ENCODE measurements at places on chromosomes 1 and 21. TPM values are rescaled to one million over a fixed set of nuclear protein-coding genes. Genes with fewer than 3 reads are reported as not detected.

- no peak for DNase-seq
Measured at GRCh38 chr1:12181568-12181967, 14.8 kb downstream of the TNFRSF1B start.

DNA sequence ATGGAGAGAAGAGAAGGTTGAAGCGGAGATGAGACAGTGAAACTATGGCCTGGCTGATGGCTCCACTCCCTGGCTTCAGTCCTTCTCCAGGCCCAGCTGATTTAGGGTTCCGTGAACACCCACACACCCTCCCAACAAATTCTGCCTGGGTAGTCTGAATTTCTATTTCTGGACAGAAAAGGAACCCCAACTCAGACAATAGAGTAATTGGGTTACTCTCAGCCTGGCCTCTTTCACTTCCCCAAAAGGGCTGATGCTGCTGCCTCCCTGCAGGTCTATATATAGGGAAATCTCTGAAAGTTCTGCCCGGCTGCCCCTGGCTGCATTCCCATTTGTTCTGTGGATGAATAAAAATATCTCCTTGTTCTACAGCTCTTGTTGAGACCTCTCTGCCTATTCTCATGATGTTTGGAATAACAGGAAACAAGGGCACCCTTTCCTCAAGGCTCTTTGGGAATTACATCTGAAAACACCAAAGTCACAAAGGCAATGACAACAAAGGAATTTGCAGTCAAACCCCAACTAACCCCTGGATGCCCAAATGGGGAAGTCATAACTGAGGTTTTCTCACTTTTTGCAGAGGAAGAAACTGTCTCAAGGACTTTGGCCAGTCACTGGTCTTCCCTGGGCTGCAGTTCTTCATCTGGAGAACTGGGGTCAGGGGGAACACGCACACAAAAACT lies 11.4 kb upstream of the ZSCAN20 start:
- DNase-seq, result no peak

DNA sequence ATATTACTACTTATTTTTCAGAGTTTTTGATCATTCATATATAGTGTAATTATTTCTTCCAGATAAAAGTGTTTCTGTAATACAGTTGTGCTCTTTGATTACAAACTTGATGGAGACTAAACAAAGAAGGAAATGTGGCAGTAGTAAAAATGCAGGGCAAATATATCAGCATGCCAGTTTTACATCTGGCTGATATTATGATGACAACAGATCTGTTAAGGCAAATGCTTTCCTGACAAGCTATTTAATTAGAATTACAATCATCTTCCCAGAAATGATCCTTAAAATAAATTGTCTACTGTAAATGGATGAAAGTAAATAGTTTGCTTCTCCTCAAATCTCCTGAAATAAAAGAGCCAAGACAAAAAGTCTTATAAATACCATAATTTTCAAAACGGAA lies 1659.8 kb downstream of the BRINP3 start:
- DNase-seq, result no peak

DNA sequence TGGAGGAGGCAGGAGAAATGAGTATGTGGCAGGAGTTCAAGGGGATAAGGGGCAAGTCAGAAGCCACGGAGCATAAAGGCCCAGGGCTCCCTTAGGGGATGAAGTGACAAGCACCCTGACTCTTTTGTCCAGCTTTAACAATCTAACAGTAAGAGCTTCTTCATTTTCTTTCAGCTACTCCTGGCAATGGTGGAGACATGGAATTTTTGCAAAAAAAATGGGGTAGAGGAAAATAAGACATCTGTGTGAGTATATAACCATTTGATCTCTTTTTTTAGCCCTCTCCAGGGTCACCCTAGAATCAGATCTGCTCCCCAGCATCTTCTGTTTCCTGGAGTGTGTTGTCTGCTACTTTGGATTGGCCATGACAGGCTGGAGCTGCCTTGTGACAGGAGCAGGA lies 47.1 kb downstream of the ZNF697 start:
- no peak for DNase-seq

The TCHHL1 gene
- total RNA-seq, result 6.5 TPM

Measured in type B pancreatic cell (in vitro differentiated cells).